ENCODE measurements at places on chromosomes 12 and 14.

GRCh38 chr12:49537231-49537751 is 1.5 kb upstream of the KCNH3 start:
- DNase-seq = no peak

DNA sequence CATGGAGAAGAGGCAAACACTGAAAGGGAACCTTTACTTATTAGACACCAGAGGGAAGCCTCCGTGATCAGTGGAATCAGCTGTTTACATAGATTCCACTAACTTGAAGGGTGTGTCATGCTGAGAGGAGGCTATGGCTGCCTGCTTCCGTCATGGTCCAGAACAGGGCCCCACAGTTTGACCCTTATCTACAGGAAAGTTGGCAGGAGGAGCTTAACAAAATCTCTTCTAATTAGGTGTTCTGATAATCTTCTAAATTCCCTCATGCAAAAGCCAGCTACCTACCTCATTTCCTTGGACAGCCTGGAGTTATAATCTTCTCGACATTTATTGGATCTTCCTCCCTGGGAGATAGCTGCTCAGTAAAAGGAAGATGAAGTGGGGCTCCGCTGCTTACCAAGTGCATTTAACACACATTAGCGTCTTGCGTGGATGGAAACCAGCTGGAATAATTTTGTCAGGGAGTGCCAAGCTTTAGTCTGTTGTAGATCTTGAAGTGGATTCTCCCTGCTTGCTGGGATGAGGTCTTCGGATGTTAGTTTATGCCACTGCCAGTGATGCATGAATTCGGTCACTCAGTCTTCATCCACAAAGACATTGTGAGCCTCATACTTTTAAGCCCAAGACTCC is 171.0 kb downstream of the PAH start:
- no peak for DNase-seq

GRCh38 chr12:129903956-129904829 is at the start of gene TMEM132D:
TSS of gene TMEM132D (minus strand) at chr12:129904025.
- DNase-seq = no peak

DNA sequence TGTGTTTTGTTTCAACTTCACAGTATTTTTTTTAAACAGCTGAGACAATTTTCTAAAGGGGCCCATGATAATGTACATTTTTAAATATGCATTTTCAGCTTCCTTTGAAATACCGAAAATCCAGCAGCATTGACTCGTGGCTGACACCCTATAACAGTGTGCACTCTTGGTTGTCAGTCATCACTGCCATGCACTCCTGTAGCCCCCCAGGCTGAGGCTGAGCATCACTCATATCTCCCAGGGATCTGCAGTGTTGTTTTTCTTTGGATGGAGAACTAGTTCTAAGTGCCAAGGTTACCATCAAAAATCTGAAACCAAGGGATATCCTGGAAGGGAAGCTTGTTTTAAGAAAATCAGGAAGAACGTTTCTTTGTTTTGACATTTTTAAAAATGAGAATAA is 81.2 kb downstream of the C14orf132 start:
- DNase-seq = no peak

DNA sequence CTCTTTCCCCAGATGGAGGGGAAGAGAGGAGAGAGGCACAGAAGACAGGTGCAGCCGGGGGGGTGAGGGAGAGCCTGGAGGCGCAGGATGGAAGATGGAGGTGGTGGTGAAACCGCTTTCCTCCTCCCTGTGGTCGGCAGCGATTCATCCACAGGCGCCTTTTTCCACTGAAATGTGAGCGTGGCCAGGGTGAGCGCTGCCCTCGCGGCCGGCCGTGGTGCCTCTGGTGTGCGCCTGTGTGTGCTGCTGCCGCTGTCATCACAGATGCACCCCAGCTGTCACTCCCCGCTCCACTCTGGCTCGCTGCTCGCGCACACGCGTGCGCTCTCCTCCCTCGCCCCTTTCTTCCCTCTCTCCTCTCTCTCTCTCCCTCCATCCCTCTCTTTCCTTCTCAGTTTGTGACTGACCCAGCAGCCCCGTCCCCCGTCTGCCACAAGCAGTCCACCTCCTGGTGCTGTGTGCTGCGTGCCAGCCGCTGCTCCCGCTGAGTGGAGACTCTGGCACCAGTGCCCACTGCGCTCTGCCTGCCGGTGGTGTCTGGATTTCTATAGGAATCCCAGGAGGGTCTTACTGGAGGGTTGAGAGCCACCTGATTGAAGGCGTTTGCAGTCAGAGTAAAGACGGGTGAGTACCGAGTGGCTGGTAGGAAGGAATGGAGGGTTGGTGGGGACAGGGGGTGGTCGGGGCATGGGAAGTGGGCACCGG is at the start of gene LRTM2:
Gene LRTM2, plus strand, starts transcription at position 375 of the 705 bp plus-strand sequence. CDS start 7,584 bp downstream, outside the sequence.
- DNase-seq = no peak

- DNase-seq = no peak
Observed at GRCh38 chr14:27917896-27918295, 848.7 kb upstream of the FOXG1 start.

- no peak for DNase-seq
Observed at GRCh38 chr14:75566752-75567151, 11.7 kb upstream of the FLVCR2 start.

DNA sequence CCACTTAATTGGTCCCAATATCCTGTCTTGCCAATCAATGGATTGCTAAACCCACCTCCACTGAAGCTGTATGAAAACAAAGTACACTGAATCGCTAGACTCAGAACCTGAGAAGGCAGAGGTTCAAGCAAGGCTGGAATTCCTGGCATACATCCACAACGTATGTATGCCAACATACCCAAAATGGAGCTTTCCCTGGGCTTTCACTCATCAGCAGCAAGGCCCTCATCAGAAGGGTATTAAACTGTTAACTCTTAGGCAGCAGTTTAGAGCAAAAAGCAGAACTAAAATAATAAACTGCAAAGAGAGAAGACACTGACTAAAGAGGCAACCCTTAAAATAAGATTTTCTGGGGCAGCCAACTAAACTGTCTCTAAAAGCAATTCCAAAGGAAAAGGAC is 13.6 kb downstream of the MED13L start:
- no peak for DNase-seq

GRCh38 chr12:75838309-75838708 is 193.3 kb downstream of the PHLDA1 start:
- DNase-seq = no peak

GRCh38 chr12:118682656-118683055 is 298.7 kb upstream of the SRRM4 start:
- no peak for DNase-seq

DNA sequence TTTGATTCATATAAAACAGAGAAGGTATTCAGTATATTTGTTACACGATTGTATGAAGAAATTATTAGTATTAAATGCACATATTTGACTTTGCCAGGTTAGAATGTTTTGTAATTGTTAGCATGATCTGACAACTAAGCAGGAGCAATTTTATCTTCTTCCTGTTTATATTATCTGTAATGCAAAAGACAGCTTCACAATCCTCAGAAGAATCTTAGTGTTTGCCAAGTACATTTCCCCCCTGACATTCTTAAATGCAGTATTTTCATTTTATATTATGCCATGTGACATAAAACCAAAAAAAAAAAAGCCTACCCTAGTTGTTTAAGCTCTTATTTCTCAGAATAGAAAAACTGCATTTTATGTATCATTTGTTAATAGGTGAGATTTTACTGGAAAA is 469.4 kb downstream of the FOXG1 start:
- no peak for DNase-seq

GRCh38 chr14:105492031-105492970 is 1.3 kb downstream of the TEDC1 start:
- no peak for DNase-seq

- peak; percentile 21 for DNase-seq
Observed at GRCh38 chr14:63542231-63542999, 762 bp downstream of the PPP2R5E start.

DNA sequence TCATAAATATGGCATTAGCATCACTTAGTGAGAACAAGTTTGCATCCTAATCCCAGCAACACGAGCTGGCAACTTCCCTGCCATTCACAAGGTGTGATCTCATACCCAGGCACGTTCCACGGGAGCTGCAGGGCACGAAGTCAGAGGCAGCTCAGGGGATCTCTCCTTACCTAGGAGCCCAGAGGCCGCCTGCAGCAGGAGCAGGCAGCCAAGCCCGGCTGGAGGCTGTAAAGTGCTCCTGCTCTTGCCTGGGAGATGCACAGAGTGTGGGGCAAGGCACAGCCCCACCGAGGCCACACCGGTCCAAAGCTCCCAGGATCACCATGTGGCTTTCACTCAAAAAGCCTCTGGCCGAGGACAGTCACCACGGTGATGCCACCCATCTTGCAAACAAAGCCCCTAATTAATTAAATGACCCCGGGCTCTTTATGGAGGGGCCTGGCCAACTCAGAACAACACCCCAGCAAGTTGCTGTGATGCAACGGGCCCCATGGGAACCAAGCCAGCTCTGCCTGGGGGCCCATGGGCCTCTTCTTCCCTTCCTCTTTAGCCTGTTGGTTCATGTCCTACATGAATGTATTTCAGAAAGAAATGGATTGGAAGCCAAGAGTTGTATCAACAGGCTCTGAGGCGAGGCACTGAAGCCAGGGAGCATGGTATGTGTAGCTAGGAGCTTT is 26.5 kb downstream of the NUAK1 start:
- no peak for DNase-seq

DNA sequence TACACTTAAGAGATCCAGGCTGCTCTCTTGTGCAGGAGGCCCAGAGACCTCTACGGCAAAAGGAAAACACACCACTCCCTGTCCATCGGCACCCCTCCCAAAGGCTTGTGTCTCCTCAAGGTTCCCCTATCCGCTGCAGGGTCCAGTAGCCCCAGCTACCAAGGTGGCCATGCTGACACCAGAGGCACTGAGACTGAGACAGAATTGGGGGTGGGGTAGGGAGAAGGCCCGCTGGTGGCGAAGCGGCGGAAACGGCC is 590 bp downstream of the DDIT3 start:
- no peak for DNase-seq

- no peak for DNase-seq
Observed at GRCh38 chr14:48738186-48738925, 847.8 kb downstream of the RPS29 start.
